Cortex of kidney (tissue), 1 donor: ENCODE measurements at places on chromosomes 1 and 21.

DNA sequence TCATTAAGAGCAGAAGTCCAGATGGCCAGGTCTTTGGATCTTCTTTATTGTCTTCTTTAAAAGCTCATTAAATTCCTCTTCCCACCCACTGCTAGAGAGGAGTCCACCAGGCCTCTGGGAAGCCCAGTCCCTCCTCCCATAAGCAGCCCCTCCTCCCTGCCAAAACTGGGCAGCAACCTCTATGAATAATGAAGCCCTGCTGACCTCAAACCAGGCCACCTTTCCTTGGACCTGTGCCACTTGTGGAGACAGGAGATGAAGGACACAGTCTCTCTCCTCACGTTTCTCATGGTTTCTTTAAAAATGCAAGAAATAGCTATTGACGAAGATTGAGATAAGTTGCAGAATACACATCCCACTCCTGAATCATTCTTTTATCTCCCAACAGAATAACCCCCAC, 112.8 kb downstream of the EDEM3 start:
- no peak for DNase-seq

GRCh38 chr1:8482979-8483381, 165.1 kb downstream of the SLC45A1 start:
- DNase-seq = no peak

DNA sequence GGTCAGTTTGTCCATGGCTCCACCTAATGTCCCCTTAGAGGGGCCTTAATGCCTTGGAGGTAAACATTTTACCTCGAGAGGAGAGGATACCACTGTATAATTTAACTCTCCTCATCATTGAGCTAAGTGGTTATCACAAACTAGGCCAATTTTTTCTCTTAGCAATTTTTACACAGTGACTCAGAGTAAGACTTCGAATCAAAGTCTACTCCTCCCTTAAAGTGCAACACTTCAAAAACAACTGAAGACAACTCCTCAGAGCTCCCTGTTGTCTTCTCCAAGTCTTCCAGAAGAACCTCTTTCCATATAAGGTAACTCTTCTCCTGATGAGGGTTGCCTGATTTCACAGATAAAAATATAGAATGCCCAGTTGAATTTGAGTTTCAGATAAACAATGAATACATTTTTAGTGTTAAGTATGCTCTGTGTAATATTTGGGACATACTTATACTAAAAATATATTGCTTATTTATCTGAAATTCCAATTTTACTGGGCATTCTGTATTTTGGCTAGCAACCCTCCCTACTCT, 4.9 kb upstream of the PTGFRN start:
- DNase-seq = no peak

- no peak for DNase-seq
Observed at GRCh38 chr21:33075596-33076195, 5.8 kb downstream of the OLIG1 start.

DNA sequence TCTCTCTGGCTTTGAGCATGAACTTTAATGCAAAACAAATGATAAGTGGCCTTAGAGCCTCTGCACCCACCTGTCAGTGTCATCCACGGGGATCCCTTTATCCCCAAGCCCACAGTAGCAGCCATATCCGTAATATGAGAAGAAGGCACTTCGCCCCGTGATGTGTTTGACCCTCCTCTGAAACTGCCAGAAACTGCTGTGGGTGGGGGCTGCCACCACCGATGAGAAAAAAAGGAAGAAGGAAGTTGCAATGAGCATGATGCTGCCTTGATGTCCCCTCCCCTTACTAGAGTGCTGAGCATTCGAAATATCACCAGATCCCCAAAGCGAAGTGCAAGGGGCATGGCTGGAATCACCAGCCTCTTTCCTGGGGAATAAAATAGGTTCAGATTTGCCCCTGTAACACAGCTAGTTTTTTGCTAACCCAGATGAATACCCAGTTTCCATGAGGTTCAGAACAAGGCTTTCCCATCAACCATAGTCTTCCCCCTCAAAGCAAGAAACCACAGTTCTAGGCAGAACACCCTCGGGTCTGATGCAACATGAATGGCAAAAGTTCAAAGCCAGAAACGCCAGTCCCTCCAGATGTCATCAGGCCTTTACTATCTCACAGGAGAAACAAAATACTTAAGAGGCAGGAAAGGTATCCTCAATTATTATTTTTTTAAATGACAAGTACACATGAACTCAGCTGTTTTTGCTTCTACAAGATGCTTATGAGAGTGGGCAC, 10.8 kb upstream of the UBXN10 start:
- no peak for DNase-seq

DNA sequence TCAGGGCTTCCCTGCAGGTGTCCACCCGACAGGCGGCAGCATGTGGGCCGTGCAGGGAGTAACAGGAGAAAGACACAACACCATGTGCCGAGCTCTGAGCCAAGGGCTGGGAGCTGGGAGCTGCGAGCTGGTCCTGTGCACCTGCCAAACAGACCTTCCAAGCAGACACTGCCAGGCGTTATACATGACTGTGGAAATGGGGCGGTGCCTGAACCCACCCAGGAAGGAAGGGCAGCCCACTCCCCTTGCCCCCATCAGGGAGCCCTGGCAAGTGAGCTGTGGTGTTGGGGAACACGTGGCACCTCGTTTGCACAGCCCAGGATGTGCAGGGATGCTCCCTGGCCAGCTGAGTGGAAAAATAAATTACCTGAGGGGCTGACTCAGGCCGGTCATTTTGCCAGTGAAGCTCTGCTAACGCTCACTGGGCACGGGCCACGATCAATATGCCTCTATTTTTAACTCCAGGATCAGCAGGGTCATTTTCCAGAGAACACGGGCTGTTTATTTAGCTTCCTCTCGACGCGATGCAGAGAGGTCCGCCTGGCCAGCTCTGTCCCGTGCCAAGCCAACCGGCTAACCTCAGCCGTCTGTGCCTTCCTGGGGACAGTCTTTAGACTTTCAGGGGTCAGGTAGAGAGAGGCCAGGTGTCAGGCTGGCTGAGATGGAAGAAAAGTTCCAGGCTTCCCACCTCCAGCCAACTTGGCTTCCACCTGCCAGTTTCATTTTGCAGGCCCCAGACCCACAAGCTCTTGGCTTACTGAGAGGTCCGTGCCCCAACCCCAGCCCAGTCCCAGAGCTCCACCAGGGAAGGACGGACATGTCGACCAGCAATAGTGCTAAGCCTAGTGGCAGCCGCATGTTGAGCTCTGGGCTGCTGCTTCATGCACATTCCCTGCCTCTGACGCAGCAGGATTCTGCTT, 196.7 kb upstream of the VAMP3 start:
- no peak for DNase-seq

GRCh38 chr21:42702720-42703119, 49.3 kb downstream of the PDE9A start:
- DNase-seq = no peak

DNA sequence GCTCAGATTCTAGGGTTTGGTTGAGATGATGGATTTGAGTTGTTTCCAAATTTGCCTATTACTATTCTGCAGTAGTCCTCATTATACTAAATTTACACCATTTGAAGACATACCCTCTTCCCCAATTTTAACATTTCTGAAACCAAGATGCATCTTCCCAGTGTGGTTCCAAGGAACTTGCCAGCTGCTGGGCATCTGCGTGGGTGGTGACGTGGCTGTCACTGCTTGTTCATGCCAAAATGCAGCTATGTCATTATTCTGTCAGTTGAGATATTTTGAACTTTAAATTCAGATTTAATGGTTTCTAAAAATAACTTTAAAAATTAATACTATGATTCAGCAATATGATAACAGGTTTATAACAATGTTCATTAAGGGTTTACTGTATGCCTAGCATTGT, 1.2 kb downstream of the ZFP69 start:
- no peak for DNase-seq

DNA sequence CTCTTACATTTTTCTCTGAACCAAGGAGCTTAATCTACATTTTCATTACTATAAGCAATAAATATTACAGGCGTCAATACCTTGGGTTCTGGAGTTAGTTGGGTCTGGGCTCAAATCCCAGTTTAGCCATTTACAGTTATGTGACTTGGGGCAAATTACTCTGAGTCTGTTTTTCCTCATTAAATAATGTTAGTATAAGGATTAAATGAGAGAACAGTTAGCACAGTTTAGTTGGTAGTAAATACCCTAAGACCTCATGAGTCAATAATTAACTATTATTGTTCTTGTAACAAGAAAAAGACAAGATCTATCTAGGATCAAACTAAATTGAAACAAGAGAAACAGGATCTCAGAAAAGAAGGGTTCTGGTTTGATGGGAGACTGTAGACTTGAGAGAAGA, 4.6 kb downstream of the C1orf116 start:
- DNase-seq = no peak

DNA sequence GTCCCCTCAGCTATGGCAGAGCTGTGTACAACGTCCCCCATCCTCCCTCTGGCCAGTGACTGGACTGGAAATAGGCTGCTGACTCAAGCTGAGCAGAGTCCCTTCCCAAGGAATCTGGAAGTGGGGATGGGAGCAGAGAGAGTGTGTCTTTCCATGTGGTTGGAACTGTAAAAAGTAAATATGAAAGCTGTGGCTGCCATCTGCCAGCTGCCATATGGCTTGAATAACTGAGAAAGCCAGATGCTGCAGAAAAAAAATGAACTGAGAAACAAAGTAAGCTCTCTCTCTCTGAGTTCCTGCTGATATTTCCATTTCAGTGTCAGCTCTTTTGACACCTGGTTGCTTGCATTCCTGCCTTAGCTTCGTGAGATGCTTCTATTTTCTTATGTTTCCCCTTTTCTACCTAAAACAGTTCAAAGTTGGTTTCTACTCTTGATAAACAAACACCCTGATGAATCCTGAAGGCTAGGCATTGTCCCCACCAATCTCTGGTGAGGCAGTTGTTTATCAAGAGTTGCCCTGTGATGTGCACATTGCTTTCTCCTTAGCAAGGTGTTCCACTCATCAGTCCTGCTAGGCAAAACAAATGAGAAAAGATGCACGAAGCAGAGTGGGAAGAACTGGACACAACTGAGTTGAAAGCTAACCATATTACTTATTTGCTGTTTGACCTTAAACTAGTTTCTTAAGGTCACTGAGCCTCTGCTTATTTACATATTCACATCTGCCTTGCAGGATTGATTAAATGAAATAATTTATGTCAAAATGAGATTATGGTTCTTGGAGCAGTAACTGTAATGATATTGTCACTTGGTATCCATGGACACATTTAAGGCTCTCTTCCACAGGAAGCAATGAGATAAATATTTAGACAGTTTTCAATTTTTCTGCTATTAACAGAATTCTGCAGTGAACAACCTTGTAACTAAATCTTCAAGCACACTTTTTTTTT, 16.6 kb upstream of the DR1 start:
- no peak for DNase-seq

- no peak for DNase-seq
Observed at GRCh38 chr1:113142791-113143190, 69.8 kb downstream of the LRIG2 start.

GRCh38 chr1:75625795-75626194, 14.9 kb upstream of the SLC44A5 start:
- DNase-seq = no peak

DNA sequence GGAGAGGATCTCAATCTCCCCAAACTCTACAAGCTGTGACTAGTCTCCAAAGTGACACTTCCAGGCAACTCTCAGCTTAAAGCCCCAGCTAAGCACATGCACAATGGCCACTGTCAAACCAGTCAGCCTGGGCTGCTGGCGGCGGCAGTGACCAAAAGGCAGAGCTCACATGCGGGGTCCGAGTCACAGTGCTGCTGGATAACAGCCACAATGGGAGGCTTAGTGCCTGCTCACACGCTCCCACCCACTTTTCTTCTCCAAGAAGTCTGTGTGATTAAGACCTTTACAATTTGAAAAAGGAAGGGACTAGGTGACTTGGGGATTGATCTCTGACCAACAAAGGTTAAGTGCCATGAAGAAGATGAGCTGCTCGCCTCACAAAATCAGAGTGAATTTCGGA, 16.8 kb downstream of the RIPK4 start:
- DNase-seq = no peak

- DNase-seq = no peak
Observed at GRCh38 chr1:99469550-99469971, 176.4 kb upstream of the PALMD start.

DNA sequence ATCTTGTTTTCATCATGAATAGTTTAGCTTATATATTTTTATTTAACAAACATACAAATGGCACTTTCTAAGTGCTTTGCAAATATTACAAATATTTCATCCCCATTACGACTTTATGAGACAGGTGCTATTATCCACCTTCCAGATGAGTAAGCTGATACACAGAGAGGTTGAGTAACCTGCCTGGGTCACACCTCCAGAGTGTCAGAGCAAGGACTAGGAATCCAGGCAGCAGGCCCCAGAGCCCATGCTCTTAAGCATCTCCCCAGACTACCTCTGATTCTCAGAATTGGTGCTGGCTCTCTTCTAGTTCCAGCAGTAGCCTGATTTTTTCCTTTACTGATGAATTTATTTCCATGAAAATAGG, 40.0 kb downstream of the EPHB2 start:
- DNase-seq = no peak

DNA sequence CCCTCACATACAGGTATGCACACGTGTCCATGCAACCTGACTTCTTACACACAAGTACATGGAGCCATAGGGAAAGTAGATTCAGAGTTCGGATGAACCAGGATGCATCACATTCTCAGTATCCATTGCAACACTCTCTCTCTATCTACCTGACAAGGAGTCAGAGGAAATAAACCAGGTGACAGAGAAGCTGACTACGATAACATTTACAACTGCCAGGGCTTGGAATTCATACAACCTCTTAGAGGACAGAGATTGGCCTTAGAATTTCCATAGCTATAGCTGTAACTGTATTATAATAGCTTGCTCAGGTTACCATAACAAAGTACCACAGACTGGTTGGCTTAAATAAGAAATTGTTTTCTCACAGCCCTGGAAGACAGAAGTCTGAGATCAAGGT, 116.9 kb upstream of the PALMD start:
- no peak for DNase-seq

- DNase-seq = no peak
Observed at GRCh38 chr1:60974524-60975372, 107.6 kb upstream of the NFIA start.

- no peak for DNase-seq
Observed at GRCh38 chr1:195141294-195141693, 1466.9 kb downstream of the KCNT2 start.

GRCh38 chr1:230268371-230269170, 157.6 kb downstream of the PGBD5 start:
- no peak for DNase-seq

- no peak for DNase-seq
Observed at GRCh38 chr1:206882555-206882954, 14.7 kb upstream of the IL24 start.

GRCh38 chr1:207004931-207005830, 27.4 kb downstream of the C1orf116 start:
- DNase-seq = no peak

DNA sequence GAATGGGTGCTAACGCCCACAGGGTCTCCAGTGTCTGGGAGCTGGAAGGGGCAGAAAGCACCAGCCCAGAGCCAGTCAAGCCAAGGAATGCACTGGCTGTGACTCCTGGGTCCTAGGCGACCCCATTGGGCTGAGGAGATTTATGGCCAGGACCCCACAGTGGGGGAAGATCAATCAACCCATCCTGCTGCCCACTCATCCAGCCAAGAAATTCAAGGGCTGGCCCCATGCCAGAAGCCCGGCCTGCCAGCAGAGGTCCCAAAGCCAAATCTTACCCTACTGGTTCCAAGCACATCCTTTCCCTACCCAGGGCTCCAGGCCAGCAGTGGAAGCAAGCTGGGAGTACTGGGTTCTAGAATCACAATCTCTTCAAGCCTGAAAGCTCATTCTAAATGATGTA, 6.8 kb upstream of the PDZK1IP1 start:
- DNase-seq = no peak

GRCh38 chr1:176795929-176796328, 333.0 kb downstream of the PAPPA2 start:
- DNase-seq = no peak
